ENCODE measurements at places on chromosomes 12 and 14.

- DNase-seq: no peak
Measured at GRCh38 chr14:99277530-99277929, 5.5 kb upstream of the BCL11B start.

DNA sequence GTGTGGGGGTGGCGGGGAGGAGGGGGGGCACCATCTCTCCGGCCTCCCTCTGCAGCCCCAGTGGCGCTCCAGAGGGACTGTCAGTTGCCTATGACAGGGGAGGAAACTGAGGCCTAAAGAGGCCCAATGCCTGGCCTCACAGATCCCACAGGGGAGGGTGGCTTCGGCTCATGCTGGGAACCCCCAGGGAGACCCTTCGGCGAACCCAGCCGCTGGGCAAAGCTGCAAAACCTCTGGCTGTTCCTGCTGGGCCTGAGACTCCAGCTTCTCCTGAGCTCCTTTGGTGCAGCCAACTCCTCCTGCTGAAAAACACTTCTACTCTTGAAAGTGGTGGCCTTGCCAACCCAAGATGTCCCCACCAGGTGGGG is 170.1 kb upstream of the RTL1 start:
- DNase-seq: no peak

GRCh38 chr12:54680374-54680773 is 32.2 kb upstream of the DCD start:
- DNase-seq: peak; percentile 48

GRCh38 chr12:78563826-78564225 is 300.7 kb upstream of the SYT1 start:
- no peak for DNase-seq

DNA sequence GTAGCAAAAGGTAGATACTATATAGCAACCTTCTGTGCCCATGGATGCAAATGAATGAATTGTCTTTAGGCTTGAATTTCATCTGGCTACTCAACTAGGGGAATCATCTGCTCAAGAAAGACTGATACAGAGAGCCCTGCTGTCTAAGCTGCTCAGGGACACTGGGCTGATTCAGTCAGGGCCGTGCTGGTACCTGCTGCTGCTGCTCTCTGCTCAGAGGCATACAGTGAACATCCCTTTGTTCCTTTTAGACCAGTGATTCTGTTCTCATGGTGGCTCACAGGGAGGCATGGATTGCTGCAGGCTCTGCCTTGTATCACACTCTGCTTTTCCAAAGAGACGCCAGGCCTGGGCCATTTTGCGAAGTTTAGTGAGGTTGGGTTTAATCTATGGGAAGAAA is 14.1 kb downstream of the EIF2B2 start:
- DNase-seq: no peak

DNA sequence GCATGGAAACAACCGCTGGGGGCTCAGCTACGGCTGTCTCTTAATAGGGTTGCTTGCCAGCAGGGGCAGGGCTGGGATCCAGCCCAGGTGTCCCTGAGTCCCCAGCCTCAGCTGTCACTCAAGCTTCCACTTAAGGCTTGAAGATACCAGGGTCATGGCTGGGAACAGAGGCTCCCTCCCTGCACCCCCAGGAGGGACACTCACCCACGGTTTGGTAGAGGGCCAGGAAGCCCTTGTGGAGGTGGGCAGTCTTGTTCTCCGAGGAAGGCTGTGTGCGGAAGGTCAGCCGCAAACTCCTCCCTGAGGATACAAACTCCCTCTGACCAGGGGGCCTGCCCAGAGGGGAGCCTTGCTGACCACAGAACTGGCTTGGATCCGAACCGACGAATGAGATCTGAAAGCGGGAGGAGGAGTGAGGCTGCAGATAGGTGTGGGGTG is 7.3 kb downstream of the C1RL start:
- DNase-seq: no peak

DNA sequence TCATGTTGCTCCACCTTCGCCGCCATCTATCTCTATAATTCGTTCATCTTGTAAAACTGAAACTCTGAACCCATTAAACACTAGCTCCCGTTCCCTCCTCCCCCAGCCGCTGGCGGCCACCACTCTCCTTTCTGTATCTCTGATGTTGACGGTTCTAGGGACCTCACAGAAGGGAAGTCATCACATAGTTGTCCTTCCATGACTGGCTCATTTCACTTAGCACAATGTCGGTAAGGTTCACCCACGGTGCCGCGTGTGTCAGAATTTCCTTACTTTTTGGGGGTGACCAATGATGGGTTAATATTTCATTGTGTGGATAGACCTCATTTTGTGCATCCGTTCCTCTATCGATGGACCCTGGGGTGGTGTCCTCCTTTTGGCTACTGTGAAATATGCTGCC is 2.0 kb upstream of the CACNA2D4 start:
- no peak for DNase-seq

- no peak for DNase-seq
Measured at GRCh38 chr14:37048666-37049071, 123.7 kb downstream of the SLC25A21 start.

DNA sequence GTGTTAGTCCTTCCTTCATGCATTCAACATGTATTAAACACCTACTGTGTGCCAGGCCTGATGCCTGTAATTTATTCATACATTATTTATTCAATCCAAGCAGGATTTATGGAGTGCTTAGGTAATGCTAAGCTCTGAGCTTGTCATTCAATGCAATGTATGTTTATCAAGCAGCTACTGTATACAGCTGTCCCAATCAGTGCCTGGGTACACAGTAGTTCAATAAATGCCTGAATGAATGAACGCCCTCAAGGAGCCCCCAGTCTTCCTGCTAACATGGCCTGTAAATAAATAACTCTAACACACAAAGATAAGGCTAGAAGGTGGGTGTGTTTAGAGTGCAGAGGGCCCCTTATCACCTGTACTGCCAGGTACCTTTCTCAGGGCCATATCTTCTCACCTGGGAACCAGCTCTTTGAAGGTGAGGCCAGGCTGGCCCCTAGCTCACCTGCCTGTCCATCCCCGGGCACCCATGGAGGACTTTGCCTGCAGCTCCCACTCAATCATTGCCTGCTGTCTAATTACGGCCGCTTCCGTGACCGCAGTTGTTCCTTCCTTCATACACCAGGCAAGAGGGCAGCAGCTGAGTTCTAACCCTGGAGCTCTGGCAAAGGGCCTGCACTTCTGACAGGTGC is 20.0 kb upstream of the KDM2B start:
- DNase-seq: no peak

DNA sequence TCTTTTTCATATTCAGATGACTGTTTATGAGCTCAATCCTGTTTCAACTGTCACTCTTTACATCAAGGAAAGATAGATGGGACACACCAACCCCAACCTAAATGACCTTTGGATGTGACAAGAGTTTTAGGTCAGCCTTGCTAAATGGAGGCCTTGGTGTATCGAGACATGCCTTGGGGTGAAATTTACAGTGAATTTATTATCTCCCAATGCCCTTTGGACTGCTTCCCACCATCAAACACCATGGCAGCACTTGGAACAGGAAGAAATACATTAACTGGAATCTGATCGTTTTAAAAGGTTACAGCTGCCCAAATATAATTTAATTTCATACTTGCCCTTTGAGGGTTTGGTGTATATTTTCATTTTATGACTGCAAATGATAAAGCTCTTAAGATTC is 327.6 kb downstream of the SOX5 start:
- DNase-seq: no peak

GRCh38 chr14:89249065-89249695 is 167.9 kb downstream of the FOXN3 start:
- DNase-seq: no peak
